ENCODE measurements at places on chromosomes 1 and 21. TPM values are rescaled to one million over a fixed set of nuclear protein-coding genes. Genes with fewer than 3 reads are reported as not detected.

The EPHA2 gene
- total RNA-seq, result 16.0 TPM

The MROH7 gene
- total RNA-seq, result 1.2 TPM

The EXO1 gene
- not detected for total RNA-seq

The CENPL gene
- 6.9 TPM for total RNA-seq

The TCHHL1 gene
- not detected for total RNA-seq

The CAMTA1 gene
- total RNA-seq, result 57.8 TPM

The GPR157 gene
- 8.8 TPM for total RNA-seq

The BLACAT1 gene
- total RNA-seq, result not detected

The SUSD4 gene
- 0.24 TPM for total RNA-seq

The OR2L5 gene
- total RNA-seq, result not detected

The SPRR5 gene
- not detected for total RNA-seq

The HFM1 gene
- total RNA-seq, result 1.7 TPM

The FUBP1 gene
- 73.6 TPM for total RNA-seq

The TNFRSF8 gene
- 31.9 TPM for total RNA-seq

Data from omental fat pad (tissue), 4 donors.